ENCODE measurements at places on chromosomes 6 and 20.

- DNase-seq, result no peak
Observed at GRCh38 chr6:83467620-83468036, 36.8 kb upstream of the ME1 start.

- DNase-seq, result no peak
Observed at GRCh38 chr20:49279677-49280462, 2.0 kb upstream of the ZNFX1 start.

GRCh38 chr6:136647363-136647852, 97.2 kb upstream of the MAP7 start:
- peak; percentile 31 for DNase-seq

GRCh38 chr6:125839471-125839870, 48.7 kb downstream of the NCOA7 start:
- DNase-seq, result no peak

DNA sequence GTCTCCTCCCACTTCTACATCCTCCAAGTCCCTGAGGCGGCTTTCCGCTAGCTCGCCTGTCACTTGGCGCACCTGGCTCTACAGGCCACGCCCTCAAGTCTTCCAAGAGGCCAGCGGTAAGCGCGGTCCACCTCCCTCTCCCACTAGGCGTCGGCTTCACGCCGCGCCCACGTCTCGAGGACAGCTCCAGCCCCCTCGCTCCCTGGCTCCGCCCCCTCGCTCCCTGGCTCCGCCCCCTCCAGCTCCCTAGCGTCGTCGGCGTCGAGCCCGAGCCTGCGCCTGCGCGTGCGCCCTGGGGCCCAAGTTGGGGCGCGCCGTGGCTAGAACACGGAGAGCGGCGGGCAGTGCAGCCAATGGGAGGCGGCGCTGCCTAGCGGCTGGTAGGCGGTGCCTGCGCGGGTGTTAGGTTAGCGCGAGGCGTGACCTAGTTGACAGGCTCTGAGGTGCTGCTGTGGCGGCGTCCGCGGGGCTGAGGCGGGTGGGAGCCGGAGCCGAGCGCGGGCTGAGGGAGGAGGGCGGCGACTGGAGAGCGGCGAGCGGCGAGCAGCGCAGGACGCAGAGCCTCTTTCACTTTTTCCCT, at the start of gene MACROD2:
Gene MACROD2, plus strand, starts transcription at position 431 of the 580 bp plus-strand sequence.
- no peak for DNase-seq

DNA sequence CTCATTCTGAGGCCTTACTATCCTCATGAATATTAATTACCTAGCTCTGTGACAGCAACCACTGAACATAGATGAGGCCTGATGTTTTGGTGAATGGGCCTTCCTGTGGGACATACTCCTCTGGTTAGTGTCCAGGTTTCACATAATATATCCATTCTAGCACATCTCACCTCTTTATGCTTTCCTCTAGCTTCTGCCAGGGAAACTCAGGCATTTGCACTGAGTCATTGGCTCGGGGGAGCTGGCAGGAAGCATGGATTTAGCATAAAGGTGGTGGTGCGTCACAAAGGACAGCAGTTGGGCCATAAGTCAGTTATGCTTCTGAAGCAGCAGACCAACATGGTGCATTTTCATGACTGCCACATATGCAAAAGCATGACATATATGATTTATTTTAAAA, 37.5 kb upstream of the TMEM170B start:
- no peak for DNase-seq

DNA sequence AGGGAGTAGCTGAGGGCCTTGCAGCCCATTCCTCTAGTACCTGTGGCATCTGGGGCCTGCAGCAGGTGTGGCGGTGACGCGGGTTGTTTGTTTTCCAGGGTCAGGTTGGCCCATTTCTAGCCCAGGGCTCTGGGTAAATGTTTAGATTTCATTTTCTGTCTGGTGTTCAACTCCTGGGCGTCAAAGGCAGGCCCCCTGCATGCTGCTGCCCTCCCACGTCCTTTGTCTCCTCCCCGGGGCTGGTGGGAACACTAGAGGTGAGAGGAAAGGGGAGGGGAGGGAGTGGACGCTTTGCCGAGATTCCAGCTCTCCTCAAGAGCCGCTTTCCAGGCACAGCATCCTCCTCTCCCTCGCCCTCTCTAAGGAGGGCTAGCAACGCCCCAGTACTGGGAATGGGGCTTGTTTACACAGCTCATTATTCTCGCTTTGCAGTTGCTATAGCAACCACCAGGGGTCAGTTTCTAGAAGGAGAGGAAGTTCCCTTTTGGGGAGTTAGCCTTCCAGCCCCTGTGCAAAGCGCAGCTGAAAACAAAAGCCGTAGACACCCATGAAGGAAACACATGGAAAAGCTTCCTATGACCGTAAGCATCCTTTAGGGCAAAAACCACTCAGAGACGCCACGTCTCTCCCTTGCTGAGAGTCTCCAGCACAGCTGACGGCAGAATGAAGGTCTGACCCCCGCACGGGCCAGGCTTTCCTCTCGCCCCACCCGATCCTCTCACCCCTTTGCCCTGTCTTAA, 170.6 kb downstream of the LY86 start:
- no peak for DNase-seq

- DNase-seq, result no peak
Observed at GRCh38 chr20:44532981-44533331, 11.1 kb upstream of the SERINC3 start.

DNA sequence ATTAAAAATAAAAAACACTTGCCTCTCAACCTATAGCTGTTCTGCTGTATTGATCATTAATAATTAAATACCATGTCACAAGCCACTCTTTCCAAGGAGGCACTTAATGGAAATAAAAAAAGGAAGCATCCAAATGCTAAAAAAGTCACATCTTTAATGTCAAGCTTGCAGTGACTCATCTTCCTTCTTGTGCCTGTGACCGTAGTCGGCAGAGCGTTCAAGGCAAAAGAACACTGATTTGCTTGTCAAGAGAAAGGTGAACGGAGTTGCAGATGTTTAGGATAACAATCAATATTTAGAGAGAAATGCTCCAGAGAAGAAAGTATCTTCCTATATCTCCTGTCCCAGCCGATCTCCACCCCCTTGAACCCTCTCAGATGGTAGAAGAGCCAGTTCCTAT, 341.0 kb upstream of the OPRM1 start:
- no peak for DNase-seq

DNA sequence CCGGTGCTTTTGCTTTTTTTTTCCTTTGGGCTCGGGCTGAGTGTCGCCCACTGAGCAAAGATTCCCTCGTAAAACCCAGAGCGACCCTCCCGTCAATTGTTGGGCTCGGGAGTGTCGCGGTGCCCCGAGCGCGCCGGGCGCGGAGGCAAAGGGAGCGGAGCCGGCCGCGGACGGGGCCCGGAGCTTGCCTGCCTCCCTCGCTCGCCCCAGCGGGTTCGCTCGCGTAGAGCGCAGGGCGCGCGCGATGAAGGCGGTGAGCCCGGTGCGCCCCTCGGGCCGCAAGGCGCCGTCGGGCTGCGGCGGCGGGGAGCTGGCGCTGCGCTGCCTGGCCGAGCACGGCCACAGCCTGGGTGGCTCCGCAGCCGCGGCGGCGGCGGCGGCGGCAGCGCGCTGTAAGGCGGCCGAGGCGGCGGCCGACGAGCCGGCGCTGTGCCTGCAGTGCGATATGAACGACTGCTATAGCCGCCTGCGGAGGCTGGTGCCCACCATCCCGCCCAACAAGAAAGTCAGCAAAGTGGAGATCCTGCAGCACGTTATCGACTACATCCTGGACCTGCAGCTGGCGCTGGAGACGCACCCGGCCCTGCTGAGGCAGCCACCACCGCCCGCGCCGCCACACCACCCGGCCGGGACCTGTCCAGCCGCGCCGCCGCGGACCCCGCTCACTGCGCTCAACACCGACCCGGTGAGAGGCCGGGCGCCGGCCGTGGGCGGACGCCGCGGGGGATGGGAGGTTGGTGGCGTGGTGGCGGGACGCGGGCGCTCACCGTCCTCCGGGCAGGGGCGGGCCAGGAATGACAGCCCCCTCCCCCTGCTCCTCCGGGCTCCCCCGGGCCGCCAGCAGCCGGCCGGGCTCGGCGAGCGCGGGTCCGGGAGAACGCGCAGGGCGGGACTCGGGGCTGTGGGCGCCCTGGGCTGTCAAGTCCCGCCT, 606 bp downstream of the ID4 start:
- DNase-seq, result no peak

- no peak for DNase-seq
Observed at GRCh38 chr20:51118216-51118615, 95.3 kb upstream of the KCNG1 start.

DNA sequence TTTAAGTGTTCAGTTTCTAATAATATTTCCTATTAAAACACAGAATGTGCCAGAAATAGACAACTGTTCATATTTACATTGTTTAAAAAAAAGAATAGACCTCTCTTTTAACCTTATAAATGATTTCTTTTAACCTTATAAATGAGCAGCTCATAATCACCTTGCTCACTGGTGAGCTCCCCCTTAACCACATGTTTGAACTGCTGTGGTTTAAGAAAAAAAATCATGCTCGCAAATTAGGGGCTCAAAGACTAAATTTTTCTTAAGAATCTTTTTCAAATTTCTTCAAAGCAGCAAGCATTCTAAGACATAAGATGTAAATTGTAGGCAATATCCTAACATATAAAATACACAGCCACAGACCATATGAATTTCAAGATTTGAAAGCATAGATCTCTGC, 32.8 kb downstream of the FAM8A1 start:
- no peak for DNase-seq

- DNase-seq, result peak; percentile 46
Observed at GRCh38 chr20:36604952-36605398, 604 bp upstream of the RAB5IF start.

DNA sequence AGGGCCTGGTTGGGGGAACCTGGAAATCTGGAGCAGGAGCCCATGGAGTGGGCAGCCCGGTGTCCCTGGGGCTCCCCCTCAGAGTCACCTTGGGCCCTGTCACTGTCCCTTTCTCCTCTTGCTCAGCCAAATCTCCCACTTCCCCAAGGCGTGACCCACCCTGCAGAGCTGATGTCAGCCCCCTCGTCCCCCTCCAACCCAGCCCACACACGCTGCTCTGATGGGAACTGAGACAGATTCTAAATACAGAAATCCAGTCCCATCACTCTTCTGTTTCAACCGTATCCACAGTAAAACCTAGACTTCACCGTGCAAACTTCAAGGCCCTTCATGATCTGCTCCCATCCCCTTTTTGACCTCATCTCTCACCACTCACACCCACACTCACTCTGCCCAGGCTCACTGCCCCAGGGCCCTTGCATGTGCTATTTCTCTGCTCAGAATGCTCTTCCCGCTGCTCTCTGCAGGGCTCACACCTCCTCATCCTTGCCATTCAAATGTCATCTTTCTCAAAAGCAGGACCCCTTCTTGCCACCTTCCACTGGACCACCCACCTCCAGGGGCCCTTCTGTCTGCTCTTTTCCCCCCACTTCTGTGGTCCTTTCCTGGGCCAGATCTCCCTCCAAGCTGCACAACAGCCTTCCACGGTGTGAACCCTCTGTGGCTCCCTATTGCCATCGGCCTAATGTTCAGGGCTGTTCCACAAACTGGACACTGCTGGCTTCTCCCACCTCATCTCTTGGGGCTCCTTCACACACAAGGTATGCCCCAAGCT, 16.6 kb downstream of the TGM2 start:
- no peak for DNase-seq

GRCh38 chr6:165298875-165299274, 10.5 kb downstream of the C6orf118 start:
- DNase-seq, result no peak

GRCh38 chr6:132616677-132617076, 7.4 kb downstream of the TAAR2 start:
- DNase-seq, result no peak

- no peak for DNase-seq
Observed at GRCh38 chr6:165652766-165653165, 10.3 kb downstream of the PDE10A start.

- DNase-seq, result no peak
Observed at GRCh38 chr6:12280458-12280857, 9.7 kb upstream of the EDN1 start.

GRCh38 chr20:56628873-56629463, at the start of gene TFAP2C:
TFAP2C (plus strand) TSS chr20:56629306; CDS start chr20:56629545, 239 bp downstream.
- no peak for DNase-seq

Data from T-helper 22 cell (primary cell).